ENCODE measurements at places on chromosomes 11 and 22.
A peak's percentile ranks its signal among the peaks of the same experiment; 100 is the strongest.

DNA sequence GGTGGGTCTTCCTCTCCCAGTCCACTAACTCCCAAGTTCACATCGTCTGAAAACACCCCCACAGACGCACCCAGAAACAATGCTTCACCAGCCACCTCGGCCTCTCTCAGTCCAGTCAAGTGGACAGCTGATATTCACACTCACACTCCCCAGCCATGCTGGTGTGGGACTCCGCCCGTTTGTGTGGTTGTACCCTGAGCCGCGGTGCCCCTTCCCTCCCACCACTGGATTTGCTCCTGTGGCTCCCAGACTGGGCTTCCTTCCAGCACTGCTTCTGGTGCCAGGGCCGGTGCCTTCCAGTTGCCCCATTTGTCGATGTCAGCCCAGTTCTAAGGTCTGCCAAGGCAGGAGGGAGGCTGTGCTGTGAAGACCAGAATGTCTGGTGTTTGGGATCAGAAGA, 37.9 kb upstream of the PLET1 start:
- no peak for DNase-seq

DNA sequence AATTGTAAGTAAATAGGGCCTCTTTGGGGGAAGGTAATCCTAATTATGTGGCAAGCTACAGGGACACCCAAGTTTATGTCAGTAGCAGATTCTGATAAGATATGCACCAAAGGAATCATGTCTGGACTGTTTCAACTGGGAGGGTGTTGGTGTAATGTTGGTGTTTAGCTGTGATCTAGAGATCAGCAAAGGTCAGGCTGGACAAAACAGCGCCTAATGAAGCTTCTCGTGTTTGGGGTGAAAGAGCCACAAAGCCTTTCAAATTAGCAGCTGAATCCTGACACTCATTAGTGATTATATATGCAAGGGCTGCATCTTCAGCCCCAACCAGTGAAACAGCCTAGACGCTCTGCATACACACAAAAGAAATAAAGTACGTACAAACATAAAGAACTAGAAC, 106.3 kb downstream of the MPPED2 start:
- no peak for DNase-seq

DNA sequence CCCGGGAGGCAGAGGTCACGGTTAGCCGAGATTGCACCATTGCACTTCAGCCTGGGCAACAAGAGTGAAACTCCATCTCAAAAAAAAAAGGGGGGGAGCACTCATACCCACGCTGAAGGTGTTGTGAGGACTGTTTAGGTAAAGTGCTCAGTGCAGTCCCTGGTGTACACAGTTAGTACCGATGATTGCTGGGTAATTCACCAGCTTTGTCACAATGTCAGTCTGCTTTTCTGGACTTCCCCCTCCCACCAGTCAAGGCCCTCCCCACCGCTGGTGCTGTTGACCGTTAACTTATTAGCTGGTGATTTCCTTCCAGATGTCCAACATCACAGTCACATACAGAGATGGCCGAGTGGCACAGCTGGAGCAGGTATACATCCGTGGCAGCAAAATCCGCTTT, 11.9 kb downstream of the SNRPD3 start:
- no peak for DNase-seq

DNA sequence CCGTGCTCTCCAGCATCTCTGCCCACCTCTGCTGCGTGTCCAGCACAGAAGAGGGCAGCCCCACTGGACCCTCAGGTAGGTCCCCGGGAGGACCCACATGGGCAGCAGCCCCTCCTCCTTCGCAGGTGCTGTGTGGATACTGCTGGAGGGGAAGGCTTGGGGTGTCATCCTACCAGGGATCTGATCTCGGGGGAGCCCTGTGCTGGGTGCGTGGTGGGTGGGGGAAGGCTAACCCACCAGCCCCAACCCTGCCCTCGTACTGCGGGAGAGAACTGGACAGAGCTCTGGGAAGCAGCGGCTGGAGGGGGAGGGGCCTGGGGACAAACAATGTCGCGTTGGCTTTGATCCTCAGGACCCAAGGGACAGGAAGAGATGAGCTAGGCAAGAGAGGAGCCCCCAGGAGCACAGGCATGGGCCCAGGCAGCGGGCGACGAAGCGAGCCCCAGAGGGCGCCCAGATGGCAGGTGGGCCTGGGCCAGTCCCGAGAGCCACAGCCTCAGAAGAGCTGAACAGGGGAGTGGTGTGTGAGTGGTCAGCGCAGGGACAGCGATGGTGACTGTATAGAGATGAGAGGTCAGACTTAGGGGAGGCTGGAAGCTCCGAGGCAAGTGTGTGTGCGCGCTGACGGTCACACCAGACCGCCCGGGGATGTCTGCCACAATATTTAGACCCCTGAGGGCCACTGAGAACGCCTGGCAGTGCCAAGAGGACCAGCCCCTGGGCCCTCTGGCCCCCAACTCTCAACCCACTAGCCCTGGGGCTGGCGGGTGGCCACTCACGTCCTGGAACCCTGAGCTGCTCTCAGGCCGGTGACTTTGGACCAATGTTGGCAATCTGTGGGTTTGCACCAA, 1.4 kb upstream of the PIM3 start:
- DNase-seq = no peak

DNA sequence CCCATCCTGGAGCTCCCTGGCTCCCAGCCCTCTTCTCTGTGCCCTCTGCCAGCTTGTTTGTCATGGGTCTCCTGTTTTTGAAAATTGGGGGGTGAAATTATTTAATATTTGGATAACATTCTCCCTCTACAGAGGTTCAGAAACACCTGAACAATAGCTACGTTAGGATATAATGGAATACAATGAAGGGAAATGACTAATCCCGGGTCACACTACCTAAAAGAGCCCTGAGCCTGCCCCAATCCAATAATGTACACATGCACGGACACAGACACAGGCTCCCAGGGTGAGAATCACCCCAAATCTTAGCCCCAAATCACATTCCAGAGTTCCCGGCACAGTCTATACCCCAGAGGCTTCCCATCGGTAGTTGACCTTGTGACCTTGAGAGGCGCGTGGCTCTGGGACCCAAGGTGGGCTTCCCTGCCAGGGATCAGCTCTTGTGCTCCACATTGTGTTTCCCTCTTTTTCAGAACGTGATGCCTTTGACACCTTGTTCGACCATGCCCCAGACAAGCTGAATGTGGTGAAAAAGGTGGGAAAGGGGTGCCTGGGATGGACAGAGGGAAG, 135.5 kb downstream of the PARVA start:
- DNase-seq = no peak

DNA sequence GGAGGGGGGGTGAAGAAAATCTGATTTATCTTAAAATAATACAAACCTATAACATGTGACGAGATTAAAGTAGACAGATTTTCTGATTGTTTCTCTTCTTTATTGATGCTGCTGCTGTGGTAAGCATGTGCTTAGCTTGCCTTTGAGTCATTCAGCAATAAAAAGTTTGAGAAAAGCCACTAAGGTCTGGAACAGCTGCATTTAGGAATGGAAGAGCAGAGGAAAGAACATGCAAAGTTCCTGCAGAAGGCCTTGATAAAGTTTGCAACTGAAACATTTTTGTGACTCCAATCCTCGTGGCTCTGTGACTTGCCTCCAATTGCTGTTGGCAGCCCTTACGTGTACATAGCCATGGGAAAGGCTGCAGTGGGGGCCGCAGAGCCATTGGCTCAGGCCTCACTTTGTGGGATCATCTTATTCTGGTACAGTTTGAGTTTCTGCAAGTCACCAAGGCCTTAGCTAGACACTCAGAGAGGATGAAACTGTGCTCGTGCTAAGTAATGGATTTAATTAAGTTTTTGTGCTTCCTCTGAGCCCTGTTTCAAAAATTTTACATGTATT, 370.2 kb downstream of the AASDHPPT start:
- no peak for DNase-seq

DNA sequence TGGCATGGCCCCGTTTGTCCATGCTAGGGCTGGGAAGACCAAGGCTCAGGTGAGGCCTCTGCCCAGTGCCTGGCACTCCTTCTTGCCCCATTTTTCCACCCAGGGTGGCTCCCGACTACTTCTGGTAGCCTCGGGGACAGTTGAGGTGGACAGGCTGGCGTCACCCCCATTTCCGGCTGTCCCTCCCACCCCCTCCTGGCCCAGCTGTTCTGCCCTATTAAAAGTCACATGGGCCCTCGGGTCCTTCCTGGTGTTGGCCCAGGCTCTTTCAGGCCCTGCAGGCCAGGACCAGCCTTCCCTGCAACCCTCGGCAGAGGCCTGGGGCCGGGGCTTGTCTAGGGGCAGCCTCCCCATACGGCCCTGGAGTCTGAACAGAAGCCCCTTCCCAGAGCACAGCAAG, 9.5 kb downstream of the CD81 start:
- DNase-seq = no peak

- no peak for DNase-seq
These were observed 24.0 kb upstream of the LRRC10B start for GRCh38 chr11:61484541-61484940.

- DNase-seq = peak; percentile 91
These were observed 1.7 kb upstream of the TXNRD2 start for GRCh38 chr22:19943082-19944026.

- no peak for DNase-seq
These were observed 25.6 kb upstream of the DRICH1 start for GRCh38 chr22:23657727-23658126.

GRCh38 chr22:44914026-44914721, 95.6 kb downstream of the PHF21B start:
- no peak for DNase-seq

GRCh38 chr11:78564490-78565467, 9.9 kb downstream of the NARS2 start:
- DNase-seq = peak; percentile 82

- no peak for DNase-seq
These were observed 10.8 kb upstream of the RAC2 start for GRCh38 chr22:37254867-37255233.

GRCh38 chr11:13963169-13963948, 836 bp downstream of the SPON1 start:
- DNase-seq = peak; percentile 78

DNA sequence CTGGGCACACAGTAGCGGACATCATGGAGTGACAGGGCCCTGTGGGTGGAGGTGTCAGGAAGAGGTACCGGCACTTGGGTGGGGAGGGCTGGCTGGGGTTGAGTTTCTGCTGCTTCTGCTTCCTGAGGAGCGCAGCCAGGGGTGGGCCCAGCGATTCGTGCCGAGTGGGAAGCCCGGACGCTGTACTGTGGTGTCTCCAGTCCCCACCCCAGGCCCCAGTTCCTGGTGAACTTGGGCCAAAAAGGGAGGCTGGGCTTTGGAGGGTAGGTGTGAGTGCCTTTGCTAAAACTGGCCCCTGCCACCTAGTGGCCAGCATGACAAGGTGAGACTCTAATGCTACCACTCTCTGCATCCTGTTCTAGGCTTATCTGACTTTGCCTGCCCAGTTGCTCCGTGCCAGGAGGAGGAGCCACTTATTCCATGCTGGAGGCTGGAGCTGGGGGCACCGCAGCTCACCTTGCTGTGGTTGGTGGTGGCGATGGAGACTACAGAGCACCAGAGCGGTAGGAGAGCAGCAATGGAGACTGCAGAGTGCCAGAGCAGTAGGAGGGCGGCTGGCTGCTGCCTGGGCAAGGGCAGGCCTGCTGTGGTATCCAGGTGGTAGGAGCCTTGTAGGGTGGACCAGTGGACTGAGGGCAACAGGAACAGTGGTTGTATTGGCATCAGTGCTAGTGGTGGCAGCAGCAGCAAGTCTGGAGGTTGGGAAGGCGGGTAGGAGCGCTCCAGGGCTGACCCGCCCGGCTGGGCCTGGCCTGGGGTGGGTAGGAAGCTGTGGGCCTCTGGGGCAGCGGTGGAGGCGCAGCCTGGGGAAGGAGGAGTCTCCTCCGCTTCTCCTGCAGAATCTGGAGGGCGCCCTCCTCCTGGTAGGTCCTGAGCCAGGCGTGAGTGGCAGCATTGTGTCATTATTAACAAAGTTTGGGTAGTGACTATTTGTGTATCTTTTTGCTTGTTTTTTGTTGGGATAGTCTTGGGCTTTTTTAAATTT, 2.2 kb upstream of the RFPL2 start:
- no peak for DNase-seq

DNA sequence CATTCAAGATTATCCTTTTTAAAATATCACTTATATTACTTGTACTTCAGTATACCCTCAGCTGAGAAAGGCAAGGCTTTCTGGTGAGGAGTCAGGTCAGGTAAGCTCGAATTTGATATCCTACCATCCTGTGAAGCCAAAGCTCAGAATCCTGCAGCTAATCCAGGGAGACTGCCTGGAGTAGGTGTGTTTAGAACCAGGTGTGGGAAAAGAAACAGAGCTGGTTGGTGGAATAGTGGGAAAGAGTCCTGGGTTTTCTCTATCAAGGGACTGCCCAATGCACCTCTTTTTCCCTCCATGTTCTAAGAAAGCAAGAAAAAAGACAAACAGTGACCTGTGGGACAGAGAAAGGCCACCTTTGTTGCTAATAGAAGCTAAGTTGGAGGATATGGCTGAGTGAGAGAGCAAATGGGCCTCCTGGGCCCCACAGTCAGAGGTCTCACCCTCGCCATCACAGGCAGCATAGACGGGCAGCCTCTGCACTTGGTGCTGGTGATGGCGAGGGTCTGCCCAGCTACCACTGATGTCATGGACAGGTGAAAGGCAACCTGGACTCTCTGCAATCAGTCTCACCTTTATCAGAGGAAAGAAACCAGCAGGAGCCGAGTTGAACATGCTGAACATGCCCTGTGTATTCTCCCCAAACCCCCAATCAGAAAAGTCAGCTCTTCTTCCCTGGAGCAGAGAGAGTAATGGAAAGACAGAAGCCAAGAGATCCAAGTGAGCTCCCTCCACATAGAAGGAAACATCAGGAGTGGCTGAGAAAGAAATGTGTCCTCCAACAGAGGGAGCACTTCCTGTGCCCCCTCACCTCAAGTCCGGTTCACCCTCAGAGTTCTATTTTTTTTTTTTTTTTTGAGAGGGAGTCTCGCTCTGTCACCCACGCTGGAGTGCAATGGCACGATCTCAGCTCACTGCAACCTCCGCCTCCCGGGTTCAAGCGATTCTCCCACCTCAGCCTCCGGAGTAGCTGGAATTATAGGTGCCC, 491.3 kb downstream of the BUD13 start:
- DNase-seq = no peak

- DNase-seq = no peak
These were observed 16.1 kb upstream of the OR52H1 start for GRCh38 chr11:5564259-5565019.

- DNase-seq = peak; percentile 83
These were observed 11.4 kb downstream of the ETS1 start for GRCh38 chr11:128575961-128576350.

DNA sequence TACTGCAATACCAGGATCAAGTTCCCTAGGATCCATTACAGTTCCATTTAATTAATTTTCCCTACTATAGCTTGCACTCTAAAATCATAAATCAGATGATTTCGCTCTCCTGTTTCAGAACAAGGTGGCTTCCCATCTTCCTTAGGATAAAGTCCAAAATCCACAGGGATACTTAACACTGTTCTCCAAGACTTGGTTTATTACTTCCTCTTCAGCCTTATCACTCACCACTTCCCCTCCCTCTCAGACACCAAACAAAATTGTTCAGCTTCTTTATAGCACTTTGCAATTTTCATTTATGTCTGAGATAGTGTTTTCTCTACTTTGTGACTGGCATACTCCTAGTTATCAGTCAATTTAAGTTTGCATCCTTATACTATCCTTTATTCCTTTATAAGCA, 124.6 kb downstream of the GRIA4 start:
- no peak for DNase-seq

GRCh38 chr11:10641177-10641911, 52.2 kb downstream of the IRAG1 start:
- DNase-seq = no peak

- no peak for DNase-seq
These were observed 256.9 kb downstream of the KIRREL3 start for GRCh38 chr11:126743628-126744027.

Measured in muscle of leg (tissue), 16 donors.